ENCODE measurements at places on chromosomes 3 and 15. TPM values are rescaled to one million over a fixed set of nuclear protein-coding genes. Genes with fewer than 3 reads are reported as not detected.

PLA2G4E gene
- not detected for total RNA-seq

LMLN gene
- total RNA-seq, result 5.4 TPM

DNA sequence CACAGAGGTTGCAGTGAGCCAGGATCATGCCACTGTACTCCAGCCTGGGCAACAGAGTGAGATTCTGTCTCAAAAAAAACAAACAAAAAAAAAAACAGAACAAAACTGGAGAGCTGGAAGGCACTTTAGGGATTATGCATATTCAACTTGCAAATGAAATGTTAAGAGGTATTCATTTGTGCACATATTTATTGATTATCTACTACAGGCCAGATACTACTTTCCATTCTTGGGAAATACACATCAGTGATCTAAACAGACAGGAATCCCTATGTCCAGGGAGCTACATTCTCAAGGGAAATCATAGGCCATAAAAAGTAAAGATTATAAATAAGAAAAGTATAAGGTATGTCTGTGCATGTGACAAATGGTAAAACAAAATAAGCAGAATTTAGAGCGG, 322.6 kb downstream of the GABRG3 start:
- DNase-seq, result no peak
- H3K27ac ChIP-seq, result no peak overlapping the region
- no peaks in the 10 kb centered on the region for H3K27me3 ChIP-seq
- H3K36me3 ChIP-seq, result peaks cover 2% of the 10 kb centered on the region
- no peak overlapping the region for H3K4me3 ChIP-seq

- H3K36me3 ChIP-seq, result peaks cover 6% of the 10 kb centered on the region
- H3K27ac ChIP-seq, result peak overlapping the region; percentile 96
- DNase-seq, result no peak
- peaks cover 47% of the 10 kb centered on the region for H3K4me1 ChIP-seq
- peaks cover 5% of the 10 kb centered on the region for H3K27me3 ChIP-seq
- H3K4me3 ChIP-seq, result peak overlapping the region; percentile 99
These were observed 984 bp upstream of the EDC3 start for GRCh38 chr15:74696808-74697207.

GRCh38 chr3:111539351-111540331, 2.4 kb upstream of the CD96 start:
- peak overlapping the region; percentile 97 for H3K4me3 ChIP-seq
- peaks cover 4% of the 10 kb centered on the region for H3K36me3 ChIP-seq
- DNase-seq, result peak; percentile 65
- peaks cover 73% of the 10 kb centered on the region for H3K4me1 ChIP-seq
- no peaks in the 10 kb centered on the region for H3K27me3 ChIP-seq

- H3K27ac ChIP-seq, result no peak overlapping the region
- H3K27me3 ChIP-seq, result no peaks in the 10 kb centered on the region
- no peak overlapping the region for H3K4me3 ChIP-seq
- DNase-seq, result no peak
These were observed 193.8 kb downstream of the BCHE start for GRCh38 chr3:165643425-165643824.

DNA sequence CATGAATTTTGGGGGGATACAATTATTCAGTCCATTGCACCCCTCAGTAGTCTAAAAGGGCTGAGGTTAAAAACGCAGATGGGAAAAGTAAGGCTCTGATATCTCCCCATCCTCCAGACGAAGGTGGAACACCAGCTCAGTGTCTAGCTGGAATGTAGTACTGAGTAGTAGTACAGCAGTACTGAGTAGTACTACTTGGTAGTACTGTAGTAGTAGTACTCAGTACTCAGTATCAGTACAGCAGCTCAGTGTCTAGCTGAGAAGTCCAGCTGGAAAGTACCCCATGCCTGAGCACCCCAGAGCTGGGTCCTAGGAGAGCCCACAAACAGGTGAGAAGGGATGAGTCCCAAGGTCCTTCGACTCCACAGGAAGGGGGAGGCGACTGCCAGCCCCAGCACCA, 148.7 kb downstream of the XXYLT1 start:
- H3K4me3 ChIP-seq, result no peak overlapping the region
- no peaks in the 10 kb centered on the region for H3K36me3 ChIP-seq
- no peaks in the 10 kb centered on the region for H3K27me3 ChIP-seq
- no peak for DNase-seq
- H3K27ac ChIP-seq, result no peak overlapping the region
- H3K4me1 ChIP-seq, result peaks cover 7% of the 10 kb centered on the region

GRCh38 chr3:46508850-46509591, 11.2 kb downstream of the RTP3 start:
- no peaks in the 10 kb centered on the region for H3K36me3 ChIP-seq
- H3K4me3 ChIP-seq, result no peak overlapping the region
- no peak overlapping the region for H3K27ac ChIP-seq

FRMD4B gene
- total RNA-seq, result 77.7 TPM

DNA sequence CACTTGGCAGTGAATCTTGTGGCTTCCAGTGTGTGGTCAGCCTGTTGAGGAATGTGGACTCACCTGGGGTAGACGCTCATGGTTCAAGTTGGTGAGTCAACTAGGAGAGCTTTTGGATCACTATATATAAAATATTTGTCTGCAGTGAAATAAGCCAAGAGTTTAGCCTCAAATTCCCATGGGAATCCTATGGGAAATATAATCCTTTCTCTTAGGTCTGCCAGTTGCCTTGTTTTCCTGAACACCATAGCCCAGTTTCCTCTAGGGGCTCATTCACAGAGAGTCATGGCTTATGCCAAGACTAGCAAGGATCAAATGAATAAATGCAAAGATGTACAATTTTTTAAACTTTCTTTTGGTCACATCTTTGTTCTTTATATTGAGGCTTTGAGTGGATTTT, 100.1 kb upstream of the NPHP3 start:
- peaks cover 6% of the 10 kb centered on the region for H3K27me3 ChIP-seq
- no peaks in the 10 kb centered on the region for H3K36me3 ChIP-seq
- DNase-seq, result no peak
- H3K4me1 ChIP-seq, result no peaks in the 10 kb centered on the region

Data from activated T-cell treated with anti-CD3 and anti-CD28 coated beads, Interleukin-2, amount 50 U/mL, for 72 hours (primary cell).